EH (cell line): ENCODE measurements at places on chromosomes 5 and 9.

DNA sequence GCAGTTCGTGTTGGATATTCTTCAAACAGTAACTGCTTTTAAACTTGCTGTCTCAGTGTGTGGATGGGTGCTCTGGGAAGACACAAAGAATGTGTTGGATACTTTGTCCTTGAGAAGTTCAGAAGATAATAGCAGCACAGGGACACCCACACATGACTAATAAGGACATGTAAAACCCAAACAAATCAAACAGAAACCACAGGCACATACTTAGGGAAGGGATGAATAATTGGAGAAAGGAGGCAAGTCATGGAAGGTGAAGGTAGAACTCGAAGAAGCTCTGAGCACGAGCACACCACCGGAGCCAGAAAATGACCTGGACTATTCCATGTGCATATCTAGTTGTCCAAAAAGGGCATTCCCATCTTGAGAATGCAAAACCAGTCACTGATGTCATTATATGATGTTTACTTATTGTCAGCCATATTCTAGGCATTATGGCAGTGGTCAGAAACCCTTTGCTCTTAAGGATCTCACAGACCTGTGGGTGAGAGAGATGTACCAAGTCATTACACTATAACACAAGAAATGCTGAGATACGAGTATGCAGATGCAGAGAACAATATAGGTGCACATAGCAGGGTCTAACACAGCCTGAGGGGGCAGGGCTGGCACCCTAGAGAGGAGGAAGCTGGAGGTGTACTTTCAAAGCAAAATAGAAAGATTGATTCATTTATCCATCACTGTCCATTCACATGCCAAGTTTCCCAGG is 152.9 kb downstream of the PIK3R1 start:
- DNase-seq: peak; percentile 60

DNA sequence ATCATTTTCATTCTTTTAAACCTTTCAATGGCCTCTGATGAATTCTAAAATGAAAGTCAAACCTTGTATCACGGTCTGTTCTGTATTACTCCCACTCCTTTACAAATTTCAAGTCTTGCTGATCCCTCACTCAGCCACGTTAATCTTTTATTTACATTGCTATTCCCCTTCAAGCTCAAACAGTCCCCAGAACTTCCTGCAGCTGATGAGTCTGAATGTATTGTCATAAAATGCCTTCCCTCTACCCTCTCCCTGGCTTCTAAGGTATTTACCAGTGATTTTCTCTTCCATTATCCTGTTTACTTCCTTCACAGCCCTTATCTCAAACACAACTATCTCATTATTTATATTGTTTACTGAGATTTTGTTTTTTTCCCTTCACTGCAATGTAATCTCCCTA is 562.3 kb upstream of the C9orf72 start:
- DNase-seq: no peak

GRCh38 chr9:135958485-135958884 is 2.7 kb downstream of the UBAC1 start:
- no peak for DNase-seq

- DNase-seq: no peak
Measured at GRCh38 chr5:169395136-169395535, 94.2 kb upstream of the SLIT3 start.

DNA sequence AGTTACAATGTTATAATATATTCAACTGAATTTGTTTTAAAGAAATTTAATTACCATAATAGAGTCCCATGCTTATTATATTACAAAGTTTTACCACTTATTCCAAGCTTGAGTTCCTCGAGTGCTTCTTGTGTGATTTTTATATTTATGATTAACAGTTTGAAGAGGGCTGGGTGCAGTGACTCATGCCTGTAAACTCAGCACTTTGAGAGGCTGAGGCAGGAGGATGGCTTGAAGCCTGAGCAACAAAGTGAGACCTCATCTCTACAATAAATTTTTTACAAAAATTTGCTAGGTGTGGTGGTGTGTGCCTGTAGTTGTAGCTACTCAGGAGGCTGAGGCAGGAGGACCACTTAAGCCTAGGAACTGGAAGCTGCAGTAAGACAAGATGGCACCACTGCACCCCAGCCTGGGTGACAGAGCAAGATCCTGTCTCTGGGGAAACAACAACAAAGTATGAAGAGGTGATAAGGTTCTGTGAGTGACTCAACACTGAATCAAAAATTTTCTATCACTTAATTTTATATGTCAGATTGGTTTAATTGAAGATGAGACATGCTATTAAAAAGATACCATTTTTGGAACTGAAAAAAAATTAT is 9.2 kb downstream of the POC5 start:
- DNase-seq: peak; percentile 45

DNA sequence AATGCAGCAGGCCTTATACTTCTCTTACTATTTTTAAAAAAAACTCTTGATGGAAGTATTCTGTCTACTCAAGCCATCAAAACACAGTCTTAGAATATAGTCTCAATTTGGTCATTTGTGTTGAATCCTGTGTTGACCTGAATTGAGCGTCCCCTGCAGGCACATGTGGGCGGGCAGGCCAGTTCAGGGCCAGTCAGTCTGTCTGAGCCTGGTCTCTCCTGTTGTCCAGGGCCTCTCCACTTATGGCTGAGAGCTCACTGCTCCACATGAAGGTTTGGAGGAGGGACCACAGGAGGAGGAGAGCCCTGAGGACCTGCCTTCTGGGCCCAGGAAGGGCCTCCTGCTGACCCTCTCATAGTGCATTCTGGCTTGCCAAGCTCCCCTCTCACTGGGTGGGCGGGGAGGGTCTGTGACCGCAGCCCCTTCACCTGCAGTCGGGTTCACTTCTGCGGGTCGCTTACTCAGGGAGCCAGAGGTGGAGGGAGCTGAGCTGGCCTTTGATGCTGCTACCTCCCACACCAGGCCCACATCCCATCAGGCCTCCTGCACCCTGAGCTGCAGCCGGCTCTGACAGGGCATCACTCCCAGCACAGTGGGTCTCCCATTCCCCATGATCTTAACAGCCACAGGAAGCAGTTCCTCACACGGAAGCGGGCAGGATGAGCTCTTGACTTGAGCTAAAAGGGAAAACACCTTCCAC is 178.2 kb upstream of the S1PR3 start:
- DNase-seq: no peak

DNA sequence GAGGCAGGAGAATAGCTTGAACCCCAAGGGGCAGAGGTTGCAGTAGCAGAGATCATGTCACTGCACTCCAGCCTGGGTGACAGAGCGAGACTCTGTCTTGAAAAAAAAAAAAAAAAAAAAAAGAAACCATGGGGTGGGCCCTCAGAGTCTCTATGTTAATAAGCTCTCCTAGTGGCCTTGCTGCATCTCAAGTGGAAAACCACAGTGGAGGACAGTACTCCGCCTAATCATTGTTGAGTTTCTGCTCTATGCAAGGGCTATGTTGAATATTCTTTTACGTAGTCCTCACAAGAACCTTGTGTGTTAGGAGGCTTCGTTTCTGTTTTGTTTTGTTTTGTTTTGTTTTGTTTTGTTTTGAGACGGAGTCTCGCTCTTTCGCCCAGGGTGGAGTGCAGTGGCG is 48.9 kb downstream of the TJP2 start:
- DNase-seq: no peak

DNA sequence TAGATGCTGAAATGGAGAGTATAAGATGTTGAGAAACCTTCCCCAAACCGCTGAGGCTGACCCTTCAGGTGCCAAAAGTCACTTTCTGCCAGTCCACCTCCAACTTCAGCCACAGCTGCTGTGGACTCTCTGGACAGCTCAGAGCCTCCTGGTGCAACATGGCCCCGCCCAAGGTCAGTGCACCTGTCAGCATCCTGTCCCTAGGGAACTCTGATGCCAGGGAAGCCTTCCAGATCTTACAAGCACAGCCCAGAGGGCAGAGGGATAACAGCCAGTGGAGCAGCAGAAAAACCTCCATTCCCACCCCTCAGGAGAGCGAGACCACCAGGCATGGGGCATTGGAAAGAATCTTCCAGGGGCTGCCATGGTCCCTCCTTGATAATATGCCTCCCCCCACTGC is 10.5 kb upstream of the PTGES2 start:
- no peak for DNase-seq

DNA sequence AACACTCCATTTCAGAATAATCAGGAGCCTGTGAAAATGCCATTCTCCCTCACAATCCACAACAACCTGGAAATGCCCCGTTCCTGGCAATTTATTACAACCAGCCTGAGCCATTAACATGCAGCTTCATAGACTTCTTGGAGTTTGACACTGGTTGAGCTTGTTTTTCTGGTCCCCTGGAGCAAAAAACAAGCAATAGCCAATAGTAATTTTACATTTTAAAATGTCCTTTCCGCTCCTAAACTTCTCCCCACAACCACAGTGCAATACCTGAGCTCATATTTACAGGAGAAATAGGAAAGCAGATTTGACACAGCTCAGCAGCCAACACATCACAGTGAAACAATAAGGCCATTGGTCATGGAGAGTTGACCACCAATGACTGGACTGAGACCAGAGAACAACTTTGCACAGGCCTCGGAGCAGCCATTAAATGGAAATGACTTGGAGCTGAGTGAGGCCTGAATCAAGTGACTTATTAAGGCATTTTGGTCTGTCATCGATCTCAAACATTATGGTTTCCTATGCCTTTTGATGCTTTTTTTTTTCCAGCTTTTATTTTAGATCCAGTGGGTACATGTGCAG is 73.0 kb downstream of the ENC1 start:
- no peak for DNase-seq

DNA sequence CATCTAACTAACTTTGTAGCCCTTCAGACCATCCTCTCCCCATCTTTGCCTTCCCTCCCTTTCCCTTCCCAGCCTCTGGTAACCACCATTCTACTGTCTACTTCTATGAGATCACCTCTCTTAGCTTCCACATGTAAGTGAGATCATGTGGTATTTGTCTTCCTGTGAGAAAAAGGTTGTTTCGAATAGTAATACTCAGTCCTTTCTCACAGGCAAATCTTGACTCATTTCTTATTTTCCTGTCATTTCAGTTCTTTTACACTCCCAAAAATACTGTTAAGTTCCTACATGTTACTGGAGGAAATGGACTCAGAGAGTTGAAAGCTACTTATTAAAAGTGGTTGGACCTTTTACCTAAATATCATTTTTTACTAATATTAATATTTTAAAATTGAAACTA is 82.1 kb downstream of the SLF1 start:
- no peak for DNase-seq

GRCh38 chr9:37486616-37487548 is 1.1 kb downstream of the POLR1E start:
- DNase-seq: peak; percentile 94

- DNase-seq: peak; percentile 89
Measured at GRCh38 chr9:73050065-73050816, 97.4 kb upstream of the ALDH1A1 start.

DNA sequence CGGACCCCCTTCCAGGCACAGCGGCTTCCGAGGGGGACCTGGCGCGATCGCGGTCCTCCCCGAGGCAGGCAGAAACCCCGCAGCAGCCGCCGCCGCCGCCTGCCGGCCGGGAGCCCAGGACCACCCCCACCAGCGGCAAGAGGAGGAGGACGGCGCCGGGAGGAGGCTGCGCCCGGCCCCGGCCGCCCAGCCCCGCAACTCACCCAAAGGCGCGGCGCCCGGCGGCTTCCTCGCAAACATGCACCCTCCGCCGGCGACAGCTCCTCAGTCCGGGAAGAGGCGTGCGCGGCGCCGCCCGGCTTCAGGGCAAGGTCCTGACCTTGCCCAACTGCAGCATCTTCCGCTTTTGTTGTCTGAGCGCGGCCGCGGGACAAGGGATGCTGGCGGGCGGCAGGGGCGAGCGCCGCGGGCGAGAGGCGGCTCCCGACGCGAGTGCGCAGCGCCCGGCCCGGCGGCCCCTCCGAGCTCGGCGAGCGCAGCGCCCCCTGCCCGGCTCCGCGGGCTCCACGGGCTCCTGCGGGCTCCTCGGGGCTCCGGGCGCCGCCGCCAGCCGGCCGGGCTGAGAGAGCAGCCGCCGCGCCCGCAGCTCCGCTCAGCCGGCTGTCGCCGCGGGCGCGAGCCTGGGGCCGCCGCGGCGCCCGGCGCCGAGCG is 507 bp downstream of the CTNND2 start:
- no peak for DNase-seq

- DNase-seq: no peak
Measured at GRCh38 chr5:35308421-35308820, 78.1 kb upstream of the PRLR start.

GRCh38 chr5:29122306-29122705 is 2071.2 kb upstream of the CDH6 start:
- no peak for DNase-seq

GRCh38 chr5:158265346-158265745 is 406.4 kb upstream of the CLINT1 start:
- DNase-seq: no peak

DNA sequence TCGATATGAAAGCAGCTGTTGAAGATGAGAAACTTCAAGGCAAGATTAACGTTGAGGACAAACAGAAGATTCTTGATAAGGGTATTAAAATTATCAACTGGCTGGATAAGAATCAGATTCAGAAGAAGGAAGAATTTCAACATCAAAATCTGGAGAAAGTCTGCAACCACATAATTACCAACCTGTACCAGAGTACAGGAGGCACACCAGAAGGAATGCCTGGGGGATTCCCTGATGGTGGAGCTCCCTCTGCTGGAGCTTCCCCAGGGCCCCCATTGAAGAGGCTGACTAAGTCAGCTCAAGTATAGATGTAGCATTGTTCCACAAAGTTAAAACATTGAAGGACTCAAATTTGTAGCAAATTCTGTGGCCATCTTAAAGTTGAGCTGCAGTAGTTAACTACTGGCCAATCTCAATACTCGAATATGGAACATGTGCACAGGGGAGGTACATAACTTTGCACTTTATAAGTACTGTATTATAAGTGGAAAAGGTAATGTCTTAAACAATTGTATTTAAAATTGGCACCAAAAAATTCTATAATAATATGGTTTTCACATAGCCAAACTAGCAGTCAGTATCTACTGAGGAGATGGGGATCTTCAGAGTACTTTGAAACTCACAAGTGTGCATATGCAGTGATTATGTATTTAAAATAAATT is 237.5 kb downstream of the CHSY3 start:
- DNase-seq: peak; percentile 59

DNA sequence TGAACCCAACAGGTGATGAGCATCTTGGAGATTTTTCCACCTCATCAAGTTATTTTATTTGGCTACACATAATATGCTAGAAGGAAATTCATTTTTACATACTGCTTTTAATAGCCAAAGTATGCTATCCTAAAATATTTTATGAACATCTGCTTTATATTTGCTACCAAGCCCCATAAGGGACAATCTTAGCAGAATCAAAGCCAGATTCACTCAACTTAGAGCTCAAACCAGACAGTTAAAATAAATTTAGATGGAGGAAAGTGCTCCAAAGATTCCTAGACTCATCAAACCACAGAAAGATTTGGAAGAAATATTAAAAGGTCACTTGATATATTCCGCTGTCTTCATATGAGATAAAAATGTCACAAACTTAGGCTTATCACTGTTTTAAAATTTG is 637.1 kb upstream of the CCNG1 start:
- DNase-seq: no peak

DNA sequence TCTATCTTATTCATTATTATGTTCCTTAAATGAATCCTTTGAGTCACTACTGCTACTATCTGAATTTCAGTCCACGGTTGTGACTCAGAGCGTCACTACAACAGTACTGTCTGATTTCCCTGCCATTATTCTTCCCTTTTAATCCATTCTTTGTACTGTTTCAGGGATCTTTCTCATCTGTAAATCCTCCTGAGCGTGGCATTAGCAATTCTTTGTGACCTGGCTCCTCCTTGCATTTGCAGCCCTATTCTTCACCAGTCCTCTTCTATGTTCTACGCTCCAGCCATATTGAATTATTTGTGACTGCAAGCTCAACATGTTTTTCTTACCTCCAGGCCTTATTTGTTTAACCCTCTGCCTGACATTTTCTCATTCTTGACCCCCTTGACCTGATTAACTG is 5.9 kb downstream of the PRPF4 start:
- DNase-seq: no peak
